MCF 10A (cell line): ENCODE measurements at places on chromosomes 2 and 18.

DNA sequence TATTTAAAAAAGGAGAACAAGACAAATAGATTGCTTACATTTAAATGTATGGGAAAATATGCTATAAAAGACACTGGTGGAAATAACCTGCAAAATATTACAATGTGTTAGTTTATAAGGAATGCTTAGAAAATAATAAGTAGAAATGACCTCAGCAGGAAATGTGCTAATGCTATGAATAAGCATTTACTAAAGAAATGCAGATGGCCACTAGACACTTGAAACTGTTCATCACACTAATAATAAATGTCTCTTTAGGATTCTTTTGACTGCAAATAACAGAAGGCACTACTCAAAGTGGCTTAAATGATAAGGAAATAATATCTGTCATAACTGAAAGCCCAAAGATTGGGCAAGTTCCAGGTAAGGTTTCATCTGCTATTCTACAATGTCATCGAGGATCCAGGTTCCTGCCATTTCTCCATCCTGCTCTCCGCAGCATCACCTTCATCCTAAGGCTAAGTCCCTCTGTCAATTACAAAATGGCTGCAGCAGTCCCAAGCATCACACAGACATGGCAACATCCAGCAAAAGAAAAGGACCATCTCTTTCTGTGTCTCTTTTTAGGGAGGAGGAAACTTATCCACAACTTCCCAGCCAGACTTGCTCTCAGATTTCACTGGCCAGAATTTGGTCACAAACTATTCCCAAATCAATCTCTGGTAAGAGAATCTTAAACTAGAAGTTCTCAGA lies 21.9 kb downstream of the METTL8 start:
- DNase-seq, result no peak

DNA sequence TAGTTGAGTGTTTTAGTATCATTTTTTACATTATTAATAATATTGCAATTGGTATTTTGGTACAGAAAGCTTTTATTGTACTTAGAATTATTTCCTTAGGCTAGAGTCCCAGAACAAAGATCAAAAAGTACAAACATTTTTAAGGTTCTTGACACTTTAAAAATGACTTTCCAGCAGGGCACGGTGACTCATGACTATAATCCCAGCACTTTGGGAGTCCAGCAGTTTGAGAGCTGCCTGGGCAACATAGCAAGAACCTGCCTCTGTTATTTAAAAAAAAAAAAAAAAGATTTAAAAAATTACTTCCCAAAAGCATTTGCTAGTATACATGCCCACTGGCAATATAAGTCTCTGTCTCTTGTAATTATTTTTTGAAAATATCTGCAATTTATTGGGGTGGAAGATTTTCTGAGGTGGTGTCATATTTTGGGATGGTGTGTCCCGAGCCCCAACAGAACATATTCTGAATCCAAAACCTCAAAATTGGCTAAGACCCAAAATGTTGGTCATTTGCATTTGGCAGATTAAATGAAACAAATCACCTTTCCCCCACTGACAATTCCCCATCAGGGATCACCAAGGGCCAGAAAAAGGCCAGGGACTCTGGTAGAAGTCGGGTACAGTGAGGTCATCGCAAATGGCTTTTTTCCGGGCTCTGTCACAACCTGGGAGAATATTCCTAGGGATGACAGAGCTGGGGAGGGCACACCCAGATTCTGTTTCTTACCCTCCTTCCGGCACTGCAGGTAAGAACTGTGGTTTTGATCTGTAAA lies 42.1 kb downstream of the NIFK start:
- DNase-seq, result peak; percentile 48

DNA sequence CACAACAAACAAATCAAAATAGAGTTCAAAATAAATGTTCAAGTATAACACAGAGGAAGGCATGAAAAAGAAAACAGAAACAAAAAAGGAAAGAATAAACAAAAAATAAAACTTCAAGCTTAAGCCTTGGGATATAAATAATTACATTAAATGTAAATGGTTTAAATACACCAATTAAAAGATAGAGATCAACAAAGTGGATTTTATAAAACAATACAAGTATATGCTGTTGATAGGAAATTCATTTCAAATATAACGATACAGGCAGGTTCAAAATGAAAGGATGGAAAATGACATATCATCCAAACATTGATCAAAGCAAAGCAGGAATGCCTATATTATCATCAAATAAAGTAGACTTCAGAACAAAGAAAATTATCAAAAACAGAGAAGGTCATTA lies 16.7 kb downstream of the EXOC6B start:
- no peak for DNase-seq

DNA sequence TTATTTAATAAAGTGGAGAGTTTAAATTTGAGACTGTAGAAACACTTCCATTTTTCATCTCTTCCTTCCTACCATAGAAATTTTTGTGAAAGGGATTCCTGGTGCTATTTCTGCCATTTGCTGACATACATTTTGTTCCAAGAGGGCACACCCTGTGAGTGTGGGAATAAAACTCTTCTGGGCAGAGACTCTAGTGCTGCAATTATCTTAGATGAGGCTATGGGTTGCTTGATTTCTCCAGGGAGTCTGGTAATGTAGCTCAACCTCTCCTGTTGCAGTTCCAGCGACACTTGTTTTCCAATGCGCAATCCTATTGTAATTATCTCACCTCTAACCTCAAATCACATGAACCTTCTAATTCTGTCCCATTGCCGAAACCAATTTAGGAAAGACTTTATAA lies 60.1 kb upstream of the ZSWIM2 start:
- DNase-seq, result no peak

DNA sequence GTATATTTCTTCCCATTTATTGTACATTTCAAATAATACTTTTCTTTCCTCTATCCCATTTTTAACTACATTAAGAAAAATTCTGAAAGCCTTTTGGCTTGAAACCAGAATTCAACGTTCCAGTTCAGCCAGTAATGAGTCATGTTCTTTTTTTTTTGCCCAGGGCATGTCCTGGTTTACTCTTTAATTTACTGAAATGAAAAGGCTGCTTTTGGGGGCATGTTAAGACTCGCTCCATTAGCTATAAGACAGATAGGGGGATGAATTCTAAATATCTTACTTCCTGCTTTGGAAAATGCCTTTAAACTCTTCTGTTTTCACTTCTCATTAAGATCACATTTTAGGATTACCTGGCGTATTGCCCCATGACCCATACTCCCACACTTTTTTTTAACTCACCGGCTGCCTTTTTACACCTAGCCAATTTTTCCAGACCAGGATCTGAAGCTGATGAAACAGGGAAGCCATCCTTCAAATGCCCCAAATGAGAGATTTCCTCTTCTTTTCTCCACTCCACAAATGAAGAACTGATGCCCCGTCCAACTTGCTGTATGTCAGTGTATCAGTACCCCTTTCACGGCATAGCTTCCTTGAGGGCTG lies 585 bp downstream of the ABCA12 start:
- DNase-seq, result peak; percentile 92

DNA sequence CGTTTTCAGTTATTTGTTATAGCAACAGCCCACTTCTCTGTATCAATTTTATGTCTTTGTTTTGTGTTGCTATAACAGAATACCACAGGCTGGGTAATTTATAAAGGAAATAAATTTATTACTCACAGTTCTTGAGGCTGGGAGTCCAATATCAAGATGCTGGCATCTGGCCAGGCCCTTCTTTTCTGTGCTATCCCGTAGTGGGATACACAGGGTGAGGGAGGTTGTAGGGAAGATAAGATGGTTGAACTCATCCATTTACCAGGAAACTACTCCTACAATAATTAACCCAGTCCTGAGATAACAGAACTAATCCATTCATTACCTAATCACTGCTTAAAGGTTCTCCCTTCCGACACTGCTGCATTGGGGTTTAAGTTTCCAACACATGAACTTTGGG lies 220.7 kb downstream of the TPGS2 start:
- no peak for DNase-seq

- peak; percentile 75 for DNase-seq
These were observed 30.8 kb upstream of the GLS start for GRCh38 chr2:190849774-190850173.

GRCh38 chr2:165895974-165896373 lies 57.6 kb downstream of the TTC21B start:
- DNase-seq, result no peak

- peak; percentile 75 for DNase-seq
These were observed at the start of gene TUBA4B for GRCh38 chr2:219252900-219253752. TSS of gene TUBA4B (plus strand) at chr2:219253243. CDS start at chr2:219253408, 165 bp downstream.

- DNase-seq, result no peak
These were observed 620.1 kb upstream of the GCFC2 start for GRCh38 chr2:76330865-76331264.

- DNase-seq, result peak; percentile 58
These were observed 285.1 kb downstream of the TMX3 start for GRCh38 chr18:68429841-68430240.

DNA sequence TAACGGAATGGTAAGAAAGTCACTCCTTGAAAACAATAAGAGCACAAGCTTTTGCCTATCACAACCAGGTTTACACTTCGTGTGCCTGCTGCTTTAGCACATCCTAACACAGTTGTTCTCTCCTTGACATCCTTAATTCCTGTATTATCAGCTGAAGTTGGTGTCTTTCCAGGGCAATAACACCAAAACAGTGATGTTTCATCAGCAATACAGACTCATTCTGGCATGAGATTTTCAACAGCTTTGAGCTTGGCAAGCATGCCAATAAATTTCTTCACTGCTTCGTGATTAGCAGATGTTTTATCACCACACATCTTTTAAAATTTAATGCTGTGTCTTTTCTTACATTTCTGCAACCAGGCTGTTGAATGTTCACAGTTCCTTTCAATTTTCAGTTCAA lies 148.4 kb downstream of the EIPR1 start:
- DNase-seq, result no peak

DNA sequence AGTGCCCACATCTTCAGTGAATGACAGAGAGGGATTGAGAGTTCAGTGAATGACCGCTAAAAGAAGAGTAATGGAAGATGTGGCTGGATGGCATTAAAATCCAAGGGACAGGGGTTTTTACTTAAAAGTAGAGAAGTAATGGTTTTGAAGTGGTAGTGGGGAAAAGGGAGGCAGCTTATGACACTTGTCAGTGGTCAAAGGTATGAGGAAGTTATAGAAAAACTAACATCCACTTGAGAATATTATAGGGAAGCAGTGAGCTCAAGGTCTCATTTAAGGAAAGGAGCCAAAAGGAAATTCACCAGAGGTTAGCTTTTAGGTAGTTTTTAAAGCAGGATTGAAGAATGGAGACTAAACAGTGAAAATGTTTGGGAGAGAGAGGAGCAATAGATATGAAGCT lies 24.3 kb downstream of the CDK15 start:
- no peak for DNase-seq

DNA sequence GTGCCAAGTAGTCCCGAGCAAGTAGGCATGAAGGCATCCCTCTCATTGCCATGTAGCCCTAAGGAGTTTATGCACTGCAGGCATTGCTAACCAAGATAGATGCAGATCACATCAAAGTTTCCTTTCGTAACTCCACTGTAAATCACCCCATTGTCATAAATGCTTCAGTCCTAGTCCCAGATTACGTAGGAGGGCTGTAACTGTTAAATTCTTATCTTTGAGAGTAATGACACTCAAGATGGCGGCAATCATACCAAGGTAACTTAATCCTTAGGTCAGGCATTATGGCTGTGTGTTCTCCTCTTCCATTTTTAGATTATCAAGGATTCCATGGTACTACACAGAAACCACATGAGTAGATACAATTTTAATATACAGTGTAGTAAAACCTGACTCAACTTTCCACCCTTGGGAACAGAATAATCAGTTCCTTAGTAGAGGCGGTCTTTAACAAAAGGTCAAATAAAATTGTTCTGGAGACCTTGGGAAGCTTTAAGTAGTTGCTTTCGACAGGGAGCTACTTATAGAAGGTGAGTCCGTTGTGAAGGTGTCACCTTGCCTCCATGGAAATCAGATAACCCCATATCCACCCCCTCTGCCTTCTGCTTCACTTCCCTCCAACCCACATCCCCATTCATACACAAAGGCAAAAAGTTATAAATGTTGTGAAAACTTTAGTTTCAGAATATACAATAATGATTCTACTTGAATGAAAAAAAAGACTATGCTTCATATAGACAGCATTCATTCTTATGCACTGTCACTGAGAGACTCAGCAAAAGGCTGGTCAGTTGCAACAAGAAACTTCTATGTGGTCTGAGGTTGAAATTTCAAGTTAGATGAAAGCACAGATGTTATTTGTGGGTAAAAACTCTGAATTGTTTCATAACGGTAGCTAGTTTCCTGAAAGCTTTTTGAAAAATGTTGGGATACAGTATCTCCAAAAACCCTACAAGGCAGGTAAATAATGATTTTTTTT lies 64.8 kb upstream of the GALNT5 start:
- DNase-seq, result no peak

DNA sequence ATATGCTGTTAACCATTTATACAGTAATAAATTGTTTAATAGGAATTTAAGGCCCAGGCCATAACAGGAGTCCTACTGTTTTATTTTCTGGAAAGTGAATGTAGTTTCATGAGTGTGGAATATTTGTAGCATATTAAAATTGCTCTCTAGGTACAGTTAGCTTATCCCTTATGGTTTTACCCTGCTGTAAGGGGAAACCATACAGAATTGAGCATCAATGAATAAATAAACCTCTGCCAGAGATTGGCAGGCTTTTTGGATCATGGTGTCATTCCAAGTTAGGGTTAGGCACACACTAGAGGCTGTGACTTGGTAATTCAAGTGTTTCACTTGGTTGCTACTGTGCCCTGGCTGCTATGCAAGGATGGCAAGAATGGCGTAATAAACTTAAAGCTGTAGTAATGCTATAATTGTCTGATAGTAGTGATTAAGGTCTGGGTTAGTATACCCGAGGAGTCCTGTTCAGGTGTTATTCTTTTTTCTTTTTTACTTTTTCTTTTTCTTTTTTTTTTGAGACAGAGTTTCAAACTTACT lies 30.4 kb downstream of the BMPR2 start:
- peak; percentile 2 for DNase-seq

DNA sequence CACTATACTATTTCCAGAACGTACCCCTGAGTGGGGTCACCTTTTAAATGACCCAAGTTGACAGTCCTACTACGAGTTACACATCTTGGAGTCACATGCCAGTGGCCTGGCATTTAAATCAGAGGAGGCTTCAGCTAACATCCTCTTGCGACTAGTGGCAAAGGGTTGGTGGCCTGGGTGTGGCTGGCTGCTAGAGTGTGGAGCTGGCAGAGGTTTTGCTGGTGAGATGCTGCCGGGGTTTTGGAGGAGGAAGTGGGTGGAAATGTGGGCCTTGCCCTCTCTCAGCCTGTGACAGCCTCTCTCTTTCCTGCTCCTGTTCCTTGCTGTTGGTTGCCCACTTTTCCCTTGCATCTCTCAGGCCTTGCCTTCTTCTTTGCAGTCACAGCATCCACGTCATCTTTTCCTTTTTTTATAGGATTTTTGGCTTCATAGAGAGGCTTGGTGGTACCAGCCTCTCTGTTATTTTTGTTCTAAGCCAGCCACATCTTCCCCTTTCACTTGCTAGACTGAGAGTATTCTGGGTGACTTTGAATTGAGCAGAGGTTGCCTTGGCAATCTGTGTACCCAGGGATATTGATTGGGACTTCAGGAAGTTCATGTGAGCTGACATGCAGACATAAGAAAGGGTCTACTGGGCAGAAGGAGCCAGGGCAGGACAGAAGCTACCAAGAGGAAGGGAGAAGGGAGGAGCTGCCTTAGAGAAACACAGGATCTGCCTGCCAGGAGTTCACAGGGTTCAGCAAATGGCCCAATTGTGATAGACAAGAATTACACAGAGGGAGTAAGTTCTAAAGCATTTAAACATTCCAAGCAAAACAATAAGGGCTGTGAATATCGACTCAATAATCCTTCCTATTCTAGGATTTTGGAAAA lies 55.4 kb downstream of the CDC42EP3 start:
- no peak for DNase-seq

GRCh38 chr2:65504201-65504600 lies 71.8 kb upstream of the SPRED2 start:
- no peak for DNase-seq
